ENCODE measurements at places on chromosomes 5 and 9.
A peak's percentile ranks its signal among the peaks of the same experiment; 100 is the strongest.

- DNase-seq, result no peak
Measured at GRCh38 chr9:127686461-127687393, 20.1 kb upstream of the CFAP157 start.

DNA sequence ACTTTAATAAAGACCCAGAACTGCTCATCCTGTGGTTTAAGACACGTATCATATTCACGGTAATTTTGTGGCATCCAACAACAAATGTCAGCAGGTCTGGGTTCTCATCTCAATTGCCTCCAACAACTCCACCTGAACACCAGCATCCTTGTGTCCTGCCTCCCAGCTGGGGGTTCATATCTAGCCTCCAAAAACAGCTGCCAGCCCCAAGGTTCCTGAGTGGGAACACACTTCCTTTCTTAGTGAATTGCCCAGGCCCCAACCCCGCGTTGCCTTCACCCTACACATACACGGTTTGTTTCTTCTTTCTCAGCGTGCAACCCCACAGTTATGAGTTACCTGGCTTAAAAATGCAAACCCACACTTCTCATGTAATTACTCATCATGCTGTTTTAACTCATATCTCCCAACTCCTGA is 77.9 kb downstream of the SEMA4D start:
- DNase-seq, result no peak

DNA sequence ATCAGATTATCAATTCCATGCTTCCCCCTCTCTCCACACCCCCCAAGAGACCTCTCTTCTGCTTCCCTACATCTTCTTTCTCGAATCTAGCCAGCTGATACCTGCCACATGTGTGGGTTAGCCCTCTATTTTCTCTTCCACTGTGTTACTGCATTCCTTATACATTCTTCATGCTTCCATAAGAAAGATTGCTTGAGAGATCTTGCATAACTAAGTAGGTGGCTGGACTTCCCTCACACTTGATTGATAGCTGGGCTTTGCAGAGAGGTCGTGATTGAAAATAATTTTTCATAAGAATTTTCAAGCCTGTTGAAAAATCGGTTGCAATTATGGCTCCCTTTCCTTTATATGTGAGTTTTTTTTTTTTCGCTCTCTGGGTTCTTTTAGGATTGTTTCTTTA is 33.0 kb upstream of the PANK3 start:
- no peak for DNase-seq

GRCh38 chr9:129455151-129455995 is 165.5 kb downstream of the C9orf50 start:
- DNase-seq, result peak; percentile 23

DNA sequence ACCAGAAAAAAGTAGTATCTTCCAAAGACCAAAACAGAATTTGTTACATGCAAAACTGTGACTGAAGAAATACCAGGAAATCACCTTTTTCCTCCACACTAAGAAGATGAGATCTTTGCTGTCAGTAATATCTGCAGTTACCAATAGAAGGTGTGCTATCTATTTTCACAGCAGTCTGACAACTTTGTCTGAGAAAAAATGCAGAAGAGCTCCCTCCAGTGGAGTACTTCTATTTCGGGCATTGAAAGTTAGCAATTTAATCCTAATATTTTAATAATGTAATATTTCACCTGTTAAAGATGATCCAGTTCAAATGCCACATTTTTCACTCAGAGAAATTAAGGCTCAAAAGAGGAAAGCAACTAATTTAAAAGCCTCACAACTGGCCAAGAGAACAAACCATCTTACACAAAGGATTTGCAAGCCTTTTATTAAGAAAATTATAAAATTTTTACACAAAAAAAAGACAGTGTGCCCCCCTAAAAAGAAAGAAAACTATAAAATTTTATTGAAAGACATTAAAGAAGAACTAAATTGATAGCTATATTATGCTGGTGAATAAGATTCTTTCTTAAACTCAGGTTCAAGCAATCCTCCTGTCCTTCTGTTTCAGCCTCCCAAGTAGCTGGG is 50.6 kb downstream of the DEPDC1B start:
- peak; percentile 30 for DNase-seq

DNA sequence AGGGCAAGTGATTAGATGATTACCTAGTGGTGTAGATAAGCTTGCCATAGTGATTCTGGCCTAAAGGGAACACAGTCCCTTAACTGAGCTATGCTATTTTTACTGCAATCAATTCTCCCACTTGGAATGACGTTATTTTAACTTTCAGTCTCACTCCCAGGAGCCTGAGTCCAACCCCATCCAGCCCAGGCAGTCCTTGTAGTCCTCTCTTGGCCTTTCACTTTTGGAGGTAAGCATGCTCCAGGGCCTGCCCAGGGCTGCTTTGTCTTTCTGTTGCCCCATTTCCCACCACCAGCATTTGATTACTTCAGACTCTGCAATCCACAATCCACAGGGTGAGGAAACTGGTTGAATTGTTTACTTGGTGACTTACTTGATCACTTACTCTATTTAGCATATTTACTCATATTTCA is 233.0 kb downstream of the CD180 start:
- DNase-seq, result no peak

DNA sequence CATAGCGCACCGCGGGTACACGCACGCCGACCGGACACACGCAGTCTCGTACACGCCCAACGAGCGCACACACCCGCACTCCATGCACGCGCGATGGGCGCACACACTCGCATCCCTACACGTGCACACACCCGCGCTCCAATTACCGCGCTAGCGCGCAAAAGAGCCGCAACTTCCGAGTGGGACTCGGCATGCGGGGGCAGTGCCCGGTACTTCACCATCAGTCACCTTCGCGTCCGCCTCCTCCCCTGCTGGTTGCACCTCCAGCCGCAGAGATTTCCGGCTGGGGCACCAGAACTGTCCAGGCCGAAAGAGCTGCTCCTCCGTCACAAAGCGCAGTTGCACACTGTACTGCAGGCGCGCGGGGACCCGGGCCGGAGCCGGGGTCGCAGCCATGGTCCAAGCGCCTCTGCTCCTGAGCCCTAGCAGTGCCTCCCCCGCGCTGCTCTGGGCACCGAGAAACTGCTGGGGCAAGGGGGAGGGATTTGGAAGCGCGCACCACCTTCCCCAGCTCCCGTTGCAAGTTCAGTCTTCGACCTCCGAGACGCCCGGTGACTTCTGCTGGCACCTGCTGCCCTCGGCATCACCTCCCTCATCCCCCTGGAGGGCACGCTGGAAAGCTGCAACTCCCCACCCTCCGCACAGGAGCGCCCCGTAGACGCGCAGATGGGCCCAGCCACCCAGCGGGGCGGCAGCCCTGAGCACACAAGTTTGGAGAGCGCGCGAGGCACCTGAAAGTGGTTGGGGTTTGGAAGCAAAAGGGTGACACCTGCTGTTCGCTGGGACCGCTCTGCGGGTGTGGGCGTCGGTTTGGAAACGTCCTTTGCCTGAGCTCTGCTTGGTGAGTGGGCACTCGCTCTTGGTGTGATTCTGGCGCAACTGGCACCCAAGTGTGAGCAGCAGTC is 337.4 kb upstream of the PUM3 start:
- DNase-seq, result peak; percentile 65

DNA sequence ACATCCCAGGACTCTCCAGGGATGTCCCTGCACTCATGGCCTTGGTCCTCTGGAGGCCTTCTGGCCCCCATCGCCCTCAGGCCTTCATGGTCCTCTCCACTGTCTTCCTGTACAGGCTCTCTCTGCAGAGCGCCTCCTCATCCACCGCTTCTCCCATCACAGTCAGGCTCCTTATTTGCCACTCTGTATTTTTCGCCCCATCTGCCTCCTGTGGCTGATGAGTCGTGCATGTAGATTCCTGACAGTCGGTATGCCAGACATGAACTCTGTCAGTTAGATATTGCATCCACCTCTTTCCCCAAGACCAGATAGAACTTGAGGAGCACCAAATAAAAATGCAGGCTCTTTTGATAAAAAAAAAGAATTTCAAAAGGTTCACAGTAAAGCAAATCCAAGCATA is 362.8 kb downstream of the IRX1 start:
- no peak for DNase-seq

DNA sequence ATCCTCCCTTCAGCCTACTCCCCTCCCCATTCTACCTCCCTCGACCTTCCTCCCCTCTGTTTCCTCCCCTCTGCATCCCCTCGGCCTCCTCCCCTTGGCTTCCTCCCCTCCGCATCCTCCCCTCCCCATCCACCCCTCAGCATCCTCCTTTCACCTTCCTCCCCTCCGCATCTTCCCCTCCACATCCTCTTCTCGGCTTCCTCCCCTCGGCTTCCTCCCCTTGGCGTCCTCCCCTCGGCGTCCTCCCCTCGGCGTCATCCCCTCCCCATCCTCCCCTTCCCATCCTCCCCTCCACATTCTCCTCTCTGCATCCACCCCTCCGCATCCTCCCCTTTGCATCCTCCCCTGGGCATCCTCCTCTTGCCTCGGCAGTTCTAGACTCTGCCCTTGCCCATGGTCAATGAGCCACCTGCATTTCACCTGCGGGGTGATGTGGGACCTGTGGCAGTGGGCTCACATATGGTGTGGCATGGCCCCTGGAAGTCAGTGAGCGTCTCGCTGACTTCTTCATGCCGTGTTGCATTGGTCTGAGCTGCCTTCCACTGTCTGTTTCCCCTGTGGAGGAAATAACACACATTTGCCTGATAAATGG is 113.0 kb downstream of the WNK2 start:
- DNase-seq, result no peak

DNA sequence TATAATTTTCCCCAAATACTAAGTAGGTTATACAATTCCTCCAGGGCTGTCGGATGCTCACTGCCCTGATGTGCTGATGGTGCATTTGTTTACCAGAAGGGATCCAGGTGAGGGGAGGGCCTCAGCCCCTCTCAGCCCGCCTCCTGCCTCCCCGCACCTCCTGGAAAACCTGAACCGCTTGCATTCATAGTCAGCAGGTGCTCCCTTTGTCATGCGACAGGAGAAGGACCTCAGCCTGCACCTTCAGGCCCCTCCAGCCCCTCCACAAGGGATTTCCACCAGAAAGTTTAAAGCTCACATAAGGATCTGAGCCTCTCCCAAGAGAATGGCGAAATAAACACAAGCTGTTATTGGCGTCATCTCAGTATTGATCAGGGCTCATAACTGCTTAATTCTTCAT is 36.5 kb upstream of the NTNG2 start:
- no peak for DNase-seq

DNA sequence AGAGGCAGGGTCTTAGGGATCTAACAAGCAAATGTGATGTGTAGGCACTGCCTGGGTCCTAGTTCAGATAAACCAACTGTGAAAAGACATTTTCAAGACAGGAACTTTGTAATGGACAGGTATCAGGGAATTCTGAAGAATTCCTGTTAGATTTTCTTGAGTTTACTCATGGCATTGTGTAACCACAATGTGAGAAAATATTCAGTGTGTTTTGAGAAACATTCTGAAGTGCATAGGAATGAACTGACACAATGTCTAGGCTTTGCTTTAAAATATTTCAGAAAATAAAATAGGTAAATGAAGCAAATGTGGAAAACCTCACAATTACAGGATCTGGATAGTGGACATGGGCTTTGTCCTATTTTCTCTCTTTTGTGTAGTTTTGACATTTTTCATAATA is 15.2 kb upstream of the AFAP1L1 start:
- DNase-seq, result no peak

DNA sequence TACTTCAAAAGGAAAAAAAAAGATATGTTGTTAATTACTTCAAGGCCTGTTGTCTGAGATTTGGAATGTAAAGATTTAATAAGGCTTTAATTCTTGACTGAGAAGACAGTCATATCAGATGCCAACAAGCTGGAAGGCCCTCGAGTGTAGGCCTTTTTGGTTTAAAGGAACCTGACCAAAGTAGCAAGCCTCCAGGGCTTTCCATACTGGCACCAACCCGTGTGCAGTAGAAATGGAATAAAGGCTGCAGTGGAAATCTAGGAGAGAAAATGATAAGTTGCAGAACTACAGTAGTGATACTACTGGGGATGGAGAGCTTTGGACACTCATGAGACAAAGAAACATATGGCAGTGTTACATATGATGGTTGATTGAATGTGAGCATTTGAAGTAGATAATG is 358.0 kb downstream of the TAF11L14 start:
- no peak for DNase-seq

DNA sequence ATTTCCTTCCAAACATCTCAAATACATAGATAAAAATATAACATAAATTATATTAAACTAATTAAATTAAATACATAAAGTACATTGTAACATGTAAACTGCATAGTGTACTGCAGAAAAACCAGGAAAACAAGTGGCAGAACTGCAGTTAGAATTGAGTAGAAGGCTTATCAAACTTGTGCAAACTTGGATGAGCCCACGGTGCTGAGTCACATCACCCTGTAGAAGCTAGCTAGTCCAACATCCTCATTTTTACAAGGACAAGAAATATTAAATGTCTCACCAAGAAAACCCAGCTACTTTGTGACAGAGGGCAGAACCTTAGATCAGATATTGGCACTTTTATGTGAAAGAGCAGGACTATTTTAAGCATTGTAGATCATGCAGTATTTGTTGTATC is 807.9 kb upstream of the NUDT12 start:
- DNase-seq, result no peak
